CD4-positive, alpha-beta T cell treated with Interleukin-2 at 100 ng/mL for 4 hours (primary cell): ENCODE measurements at places on chromosomes 6 and 20.

DNA sequence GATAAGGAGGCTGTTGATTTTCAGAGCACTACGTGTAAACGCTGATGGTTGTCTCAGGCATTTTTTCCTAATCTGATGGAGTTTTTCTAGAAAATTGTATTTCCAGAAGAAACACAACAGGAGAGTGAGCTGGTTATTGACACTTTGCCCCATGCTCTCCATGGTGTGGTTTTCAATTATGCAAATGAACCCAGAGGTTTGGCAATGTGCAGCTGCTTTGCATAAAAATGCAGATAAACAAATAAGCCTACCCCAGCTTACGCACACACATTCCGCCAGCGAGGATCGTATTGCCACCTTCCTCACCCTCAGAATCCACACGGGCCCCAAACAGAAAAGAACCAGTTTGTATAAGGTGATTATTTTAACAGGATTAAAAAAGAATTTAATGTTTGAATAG lies 45.1 kb upstream of the FRMD1 start:
- no peak for DNase-seq

DNA sequence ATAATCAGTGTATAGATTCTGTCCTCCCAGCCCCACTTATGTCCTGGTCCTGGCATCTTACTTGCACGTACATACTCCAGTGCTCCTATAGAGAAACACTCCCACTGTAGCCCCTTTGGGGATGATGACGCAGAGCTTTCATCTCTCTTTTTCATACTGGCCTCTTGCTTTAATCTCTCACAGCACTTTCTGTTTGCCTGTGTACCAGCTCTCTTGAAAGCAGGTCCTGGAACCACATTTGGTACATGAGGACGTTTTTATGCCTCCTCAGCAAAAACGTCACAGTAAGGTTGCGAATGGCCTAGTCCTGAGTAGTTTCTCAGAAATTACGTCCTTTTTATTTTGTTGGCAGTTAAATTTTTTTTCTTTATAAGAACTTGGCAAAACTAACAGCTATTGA lies 10.8 kb downstream of the L3MBTL3 start:
- DNase-seq = peak; percentile 34

DNA sequence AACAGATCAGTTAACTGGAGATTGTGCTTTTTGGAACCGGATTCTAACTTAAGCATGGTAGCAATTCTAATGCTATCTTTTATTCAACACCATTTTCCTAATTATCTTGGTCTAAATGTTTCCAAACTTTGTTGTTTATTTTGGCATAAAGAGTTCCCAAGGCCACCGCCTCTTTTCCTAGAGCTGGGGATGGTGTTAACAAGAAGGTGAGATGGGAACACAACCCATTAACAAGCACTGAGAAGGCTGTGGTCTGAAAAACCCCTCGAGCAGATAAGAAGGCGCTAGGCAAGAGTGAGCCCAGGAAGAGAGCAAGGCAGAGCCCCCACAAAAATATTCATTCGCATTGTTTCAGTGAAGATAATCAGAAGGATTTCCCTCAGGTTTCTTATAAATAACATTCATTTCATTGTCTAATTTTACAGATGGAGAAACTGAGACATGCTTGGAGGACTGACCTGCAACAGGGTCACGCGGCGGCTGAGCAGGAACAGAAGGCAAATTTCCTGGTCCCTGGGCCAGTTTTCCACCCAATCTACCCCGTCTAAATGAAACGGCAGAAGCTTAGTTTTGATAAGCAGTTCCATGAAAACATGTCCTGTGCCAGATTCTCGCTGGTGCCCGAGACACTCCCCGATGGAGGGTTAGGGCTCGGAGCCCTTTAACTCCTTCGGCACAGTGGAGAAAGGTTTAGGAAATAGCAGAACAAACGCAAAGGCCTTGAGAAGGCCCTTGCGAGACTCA lies 155.6 kb downstream of the FOXC1 start:
- no peak for DNase-seq

GRCh38 chr6:139754898-139755775 lies 380.7 kb upstream of the CITED2 start:
- no peak for DNase-seq

GRCh38 chr20:48771542-48771941 lies 56.3 kb downstream of the PREX1 start:
- no peak for DNase-seq

GRCh38 chr6:140437619-140438345 lies 1063.3 kb upstream of the CITED2 start:
- DNase-seq = no peak

DNA sequence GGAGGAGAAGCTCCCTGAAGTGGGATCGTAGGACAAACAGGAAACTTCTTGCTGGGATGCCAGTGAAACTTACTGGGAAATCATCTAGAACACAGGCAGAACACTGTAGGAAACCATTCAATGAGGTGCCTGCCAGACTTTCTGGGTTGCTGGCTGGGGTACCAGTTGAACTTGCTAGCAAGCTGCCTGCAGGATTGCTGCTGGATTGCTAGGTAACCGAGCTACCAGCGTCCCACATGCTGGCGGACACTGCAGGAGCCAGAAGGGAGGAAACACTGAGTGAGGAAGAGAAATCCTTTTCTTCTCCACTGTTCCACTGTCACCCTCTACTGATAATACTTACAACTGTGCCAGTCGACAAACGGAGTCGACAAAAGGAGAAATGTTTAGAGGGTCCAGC lies 91.3 kb upstream of the SLC35B3 start:
- no peak for DNase-seq

DNA sequence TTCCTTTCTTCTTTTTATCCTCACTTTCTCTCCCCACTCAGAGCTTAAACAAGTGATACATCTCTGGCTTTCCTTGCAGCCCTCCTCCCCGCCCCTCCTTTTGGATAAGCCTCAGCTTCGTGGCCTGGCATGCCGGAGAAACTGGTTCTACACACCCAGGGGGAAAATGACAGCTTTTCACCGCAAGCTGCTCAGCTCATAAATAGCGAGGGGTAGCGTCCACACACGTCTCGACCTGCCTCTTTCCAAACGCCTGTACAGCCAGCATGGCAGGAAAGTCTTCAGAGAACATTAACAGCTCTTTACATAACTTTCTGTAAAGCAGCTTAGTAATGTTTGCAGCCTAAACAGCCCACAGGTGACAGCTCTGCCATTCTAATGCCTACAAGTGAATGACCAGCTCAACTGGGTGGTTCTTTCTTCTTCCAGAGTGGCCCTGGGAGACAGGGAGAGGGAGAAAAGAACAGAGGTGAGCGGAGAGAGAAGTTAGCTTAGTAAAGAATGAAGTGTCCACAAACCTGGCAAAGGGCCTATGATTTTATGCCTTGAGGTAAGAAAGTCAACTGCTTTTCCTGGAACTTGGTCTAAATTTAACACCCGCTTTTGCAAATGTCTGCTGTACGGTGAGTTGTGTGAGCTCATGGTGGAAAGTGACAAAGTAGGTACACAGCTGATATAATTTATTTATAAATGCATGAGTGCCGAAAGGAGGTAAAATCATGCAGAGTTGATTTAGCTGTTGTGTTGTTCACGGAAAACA lies 251.5 kb downstream of the TFAP2A start:
- no peak for DNase-seq

- DNase-seq = no peak
Observed at GRCh38 chr6:21846541-21847451, 253.2 kb downstream of the SOX4 start.

- no peak for DNase-seq
Observed at GRCh38 chr6:72953971-72954381, 271.3 kb downstream of the KHDC1L start.

DNA sequence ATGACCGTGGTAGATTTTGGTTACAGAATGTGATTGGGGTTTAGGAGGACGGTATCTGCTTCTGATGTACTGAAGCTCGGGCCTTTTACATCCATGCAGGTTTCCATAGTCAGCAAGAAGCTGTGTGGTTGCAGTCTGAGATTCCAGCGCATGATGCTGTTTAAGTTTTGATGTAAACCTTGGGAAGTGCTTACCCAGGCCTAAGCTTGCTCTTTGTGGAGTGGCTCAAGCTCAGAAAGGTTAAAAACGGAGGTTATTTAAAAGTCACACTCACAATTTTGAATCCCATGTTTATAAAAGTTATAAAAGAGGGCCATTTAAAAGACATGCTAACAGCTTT lies 121.4 kb downstream of the TIAM2 start:
- DNase-seq = no peak

DNA sequence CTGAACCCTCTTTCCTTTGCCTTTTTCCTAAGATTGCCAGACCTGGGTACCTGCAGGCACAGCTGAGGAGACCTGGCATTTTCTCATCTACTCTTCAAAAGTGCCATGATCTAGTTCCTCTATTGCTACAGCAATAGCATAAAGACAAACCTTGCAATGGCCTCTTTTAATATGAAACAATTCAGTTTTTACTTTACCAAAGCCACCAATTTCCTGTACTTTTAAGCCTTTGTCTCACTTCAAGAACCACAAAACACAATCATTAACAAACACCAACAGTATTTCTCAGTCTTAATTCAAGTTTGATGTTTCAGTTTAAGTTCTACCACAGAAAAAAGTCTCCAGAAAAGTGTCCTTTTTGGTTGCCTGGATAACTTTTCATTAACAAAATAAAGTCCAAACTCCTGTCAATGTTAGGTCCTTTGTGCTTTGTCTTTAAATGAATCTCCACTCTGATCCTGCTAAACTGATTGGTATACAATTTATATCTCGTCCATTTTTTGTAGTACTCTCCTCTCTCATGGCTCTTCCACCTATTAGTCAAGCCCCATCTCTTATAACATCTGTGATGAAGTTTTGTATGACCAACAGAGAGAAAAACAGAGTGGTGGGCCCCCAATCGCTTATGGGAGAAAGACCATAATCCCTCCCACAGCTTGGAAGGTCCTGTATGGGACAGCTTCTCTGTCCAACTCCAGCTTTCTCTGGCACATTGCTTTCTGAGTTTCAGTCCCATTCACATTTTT lies 50.5 kb upstream of the THEMIS start:
- peak; percentile 65 for DNase-seq

GRCh38 chr6:85944776-85945175 lies 302.1 kb upstream of the SYNCRIP start:
- no peak for DNase-seq

GRCh38 chr20:52279706-52280105 lies 88.1 kb upstream of the ZFP64 start:
- no peak for DNase-seq

GRCh38 chr6:50249493-50249892 lies 199.8 kb upstream of the DEFB112 start:
- no peak for DNase-seq

- no peak for DNase-seq
Observed at GRCh38 chr6:124148236-124148957, 344.7 kb downstream of the NKAIN2 start.

GRCh38 chr6:154783229-154783628 lies 50.0 kb downstream of the SCAF8 start:
- no peak for DNase-seq

DNA sequence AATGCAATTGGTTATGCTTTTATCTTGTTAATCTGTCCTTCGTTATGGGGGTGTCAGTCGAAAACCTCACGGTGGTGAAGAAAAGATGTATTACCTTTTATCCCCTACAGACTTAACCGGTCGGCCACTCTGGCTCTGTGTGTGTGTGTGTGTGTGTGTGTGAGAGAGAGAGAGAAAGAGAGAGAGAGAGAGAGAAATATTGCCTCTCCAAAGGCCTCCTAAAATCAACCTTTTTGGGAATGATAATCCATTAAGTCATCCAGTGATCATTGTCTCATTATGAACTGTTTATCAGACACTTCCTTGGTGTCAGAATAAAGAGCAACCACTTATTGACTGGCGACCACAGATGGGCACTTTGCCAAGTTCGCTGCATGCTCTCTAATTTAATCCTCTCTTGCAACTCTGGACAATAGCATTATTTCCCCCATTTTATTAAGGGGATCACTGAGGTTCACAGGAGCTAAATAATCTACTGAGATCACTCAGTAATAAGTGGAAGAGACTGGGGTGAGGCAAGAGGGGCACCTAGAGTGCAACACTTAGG lies 30.7 kb downstream of the SLC35D3 start:
- DNase-seq = no peak

GRCh38 chr6:28349344-28349891 lies 329 bp upstream of the ZKSCAN3 start:
- no peak for DNase-seq

GRCh38 chr6:39850736-39851297 lies 58.6 kb downstream of the DAAM2 start:
- DNase-seq = no peak

GRCh38 chr6:31815025-31815838 lies at the start of the genes HSPA1A and HSPA1L:
Gene HSPA1A, plus strand, starts transcription at chr6:31815543. Its CDS starts 214 bp downstream, at chr6:31815757.
Gene HSPA1L, minus strand, starts transcription at chr6:31815283. Its CDS starts 3,311 bp downstream, at chr6:31811972.
- DNase-seq = peak; percentile 84

- DNase-seq = no peak
Observed at GRCh38 chr20:19713822-19714578, 44.1 kb upstream of the RIN2 start.

GRCh38 chr6:145588981-145589380 lies 146.3 kb downstream of the EPM2A start:
- no peak for DNase-seq

DNA sequence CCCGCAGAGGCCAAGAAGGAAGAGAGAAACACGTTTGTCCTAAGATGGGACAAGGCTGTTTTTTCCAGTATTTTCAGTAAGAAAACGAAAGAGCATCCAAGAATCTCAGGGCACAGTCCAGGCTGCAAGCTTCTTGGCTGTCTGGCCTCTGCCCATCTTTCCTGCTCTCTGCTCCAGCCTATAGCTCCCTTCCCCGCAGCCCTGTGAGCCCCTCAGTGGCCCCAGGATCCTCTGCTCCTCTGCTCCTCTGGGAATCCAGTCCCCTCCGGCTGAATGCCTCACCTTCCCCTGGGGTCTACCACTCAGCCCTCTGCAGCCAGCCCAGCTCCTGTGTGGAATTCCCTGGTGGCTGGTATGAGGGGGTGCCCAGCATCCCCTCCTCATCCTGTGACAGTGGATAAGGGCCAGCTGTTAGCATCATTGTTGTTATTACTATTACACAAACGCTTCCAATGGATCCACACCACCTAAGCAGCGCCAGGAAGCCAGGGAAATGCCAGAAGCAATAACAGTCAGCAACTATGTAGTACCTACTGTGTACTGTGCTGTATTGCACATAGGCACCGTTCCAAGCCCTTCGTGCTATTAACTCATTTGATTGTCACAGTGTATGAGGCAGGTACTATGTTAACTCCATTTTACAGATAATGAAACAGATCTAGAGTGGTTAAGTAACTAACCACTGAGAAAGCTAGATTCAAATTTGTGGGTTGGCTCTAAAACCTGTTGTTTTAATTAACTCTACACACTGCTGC lies 60.3 kb upstream of the PTPN1 start:
- no peak for DNase-seq

DNA sequence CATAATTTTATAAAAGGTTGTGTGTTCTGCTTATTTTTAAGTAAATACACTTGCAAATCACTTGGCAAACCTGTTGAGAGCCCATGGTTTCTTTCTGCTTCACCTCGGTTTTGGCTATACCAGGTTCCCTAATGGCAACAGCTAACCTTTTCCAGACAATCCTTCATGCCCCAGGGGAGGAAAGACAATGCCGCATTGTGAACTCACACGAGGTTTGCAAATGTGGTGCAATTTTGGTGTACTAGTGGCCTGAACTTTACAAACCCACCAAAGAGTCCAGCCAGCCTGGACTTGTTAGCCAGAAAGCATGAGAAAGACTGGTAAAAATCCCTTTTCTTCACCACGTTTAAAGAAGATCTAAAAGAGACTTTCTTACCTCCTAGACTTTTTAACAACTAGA lies 84.8 kb upstream of the SOX4 start:
- no peak for DNase-seq
